ENCODE measurements at places on chromosomes 2 and 18.
A peak's percentile ranks its signal among the peaks of the same experiment; 100 is the strongest.

- DNase-seq = no peak
- no peak overlapping the region for H3K4me3 ChIP-seq
- no peaks in the 10 kb centered on the region for H3K36me3 ChIP-seq
- H3K27me3 ChIP-seq = no peaks in the 10 kb centered on the region
- H3K4me1 ChIP-seq = no peaks in the 10 kb centered on the region
These were observed 1104.2 kb downstream of the BCL11A start for GRCh38 chr2:59449274-59449673.

DNA sequence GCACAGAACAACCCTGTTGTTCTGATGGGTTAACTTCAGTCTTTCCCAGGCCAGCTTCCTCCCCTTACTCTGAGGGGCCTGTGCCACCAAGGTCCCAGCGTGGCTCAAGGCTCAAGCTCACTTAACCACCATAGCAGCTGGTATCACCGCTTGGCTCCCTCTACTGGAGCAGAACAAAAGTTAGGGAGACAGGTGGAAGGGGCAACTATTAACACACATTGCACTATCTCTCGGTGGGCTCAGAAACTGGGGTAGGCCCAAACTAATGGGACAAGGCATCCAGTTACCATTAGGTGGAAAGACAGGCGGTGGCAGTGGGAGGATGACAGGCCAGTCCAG is 88.7 kb upstream of the ATL2 start:
- DNase-seq = no peak
- H3K4me3 ChIP-seq = no peak overlapping the region

GRCh38 chr18:3594760-3595368 is 144.9 kb downstream of the TGIF1 start:
- peak overlapping the region; percentile 82 for H3K4me3 ChIP-seq
- H3K4me1 ChIP-seq = peaks cover 49% of the 10 kb centered on the region
- H3K27ac ChIP-seq = peak overlapping the region; percentile 95
- H3K36me3 ChIP-seq = no peaks in the 10 kb centered on the region
- no peaks in the 10 kb centered on the region for H3K27me3 ChIP-seq

GRCh38 chr2:157312866-157313486 is 12.6 kb downstream of the ERMN start:
- no peak overlapping the region for H3K27ac ChIP-seq
- H3K36me3 ChIP-seq = no peaks in the 10 kb centered on the region
- DNase-seq = no peak
- H3K27me3 ChIP-seq = no peaks in the 10 kb centered on the region
- peaks cover 13% of the 10 kb centered on the region for H3K4me1 ChIP-seq

GRCh38 chr18:48048251-48048650 is 117.8 kb upstream of the SMAD2 start:
- H3K27me3 ChIP-seq = peaks cover 13% of the 10 kb centered on the region
- H3K27ac ChIP-seq = no peak overlapping the region
- H3K4me1 ChIP-seq = no peaks in the 10 kb centered on the region
- DNase-seq = no peak
- no peaks in the 10 kb centered on the region for H3K36me3 ChIP-seq
- no peak overlapping the region for H3K4me3 ChIP-seq

DNA sequence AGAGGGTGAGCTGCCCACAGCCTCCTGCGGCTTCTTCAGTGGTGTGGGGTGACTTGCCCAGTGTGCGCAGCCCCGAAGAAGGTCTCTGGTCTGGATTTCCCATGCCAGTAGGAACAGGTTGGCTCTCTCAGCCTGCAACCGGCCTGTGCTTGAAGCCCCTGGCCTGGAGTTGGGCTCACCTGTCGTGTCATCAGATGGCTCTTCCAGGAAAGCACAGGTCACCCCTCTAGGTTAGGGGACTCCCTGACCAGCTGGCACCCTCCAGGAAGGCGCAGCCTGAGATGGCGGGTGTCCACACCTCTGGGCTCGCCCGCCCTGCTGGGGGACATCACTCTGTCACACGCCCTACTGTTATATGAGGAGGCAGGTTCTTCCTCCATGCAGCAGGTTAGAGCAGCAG is 179.8 kb downstream of the SEPTIN10 start:
- no peak for DNase-seq
- no peak overlapping the region for H3K27ac ChIP-seq
- H3K4me1 ChIP-seq = no peaks in the 10 kb centered on the region
- H3K27me3 ChIP-seq = peaks cover 2% of the 10 kb centered on the region
- no peak overlapping the region for H3K4me3 ChIP-seq

Data from natural killer cell treated with Interleukin-12 subunit alpha and Interleukin-12 subunit beta and Interleukin-15 and Interleukin-18, amount 100 ng/mL, for 72 hours (primary cell).